CD8-positive, alpha-beta memory T cell (primary cell): ENCODE measurements at places on chromosomes 2 and 18. TPM values are rescaled to one million over a fixed set of nuclear protein-coding genes. Genes with fewer than 3 reads are reported as not detected.

Gene ASAP2
- total RNA-seq, result 0.15 TPM

GRCh38 chr2:20611844-20612356, 39.0 kb downstream of the HS1BP3 start:
- no peak for DNase-seq

Gene TCF7L1
- total RNA-seq, result not detected

DNA sequence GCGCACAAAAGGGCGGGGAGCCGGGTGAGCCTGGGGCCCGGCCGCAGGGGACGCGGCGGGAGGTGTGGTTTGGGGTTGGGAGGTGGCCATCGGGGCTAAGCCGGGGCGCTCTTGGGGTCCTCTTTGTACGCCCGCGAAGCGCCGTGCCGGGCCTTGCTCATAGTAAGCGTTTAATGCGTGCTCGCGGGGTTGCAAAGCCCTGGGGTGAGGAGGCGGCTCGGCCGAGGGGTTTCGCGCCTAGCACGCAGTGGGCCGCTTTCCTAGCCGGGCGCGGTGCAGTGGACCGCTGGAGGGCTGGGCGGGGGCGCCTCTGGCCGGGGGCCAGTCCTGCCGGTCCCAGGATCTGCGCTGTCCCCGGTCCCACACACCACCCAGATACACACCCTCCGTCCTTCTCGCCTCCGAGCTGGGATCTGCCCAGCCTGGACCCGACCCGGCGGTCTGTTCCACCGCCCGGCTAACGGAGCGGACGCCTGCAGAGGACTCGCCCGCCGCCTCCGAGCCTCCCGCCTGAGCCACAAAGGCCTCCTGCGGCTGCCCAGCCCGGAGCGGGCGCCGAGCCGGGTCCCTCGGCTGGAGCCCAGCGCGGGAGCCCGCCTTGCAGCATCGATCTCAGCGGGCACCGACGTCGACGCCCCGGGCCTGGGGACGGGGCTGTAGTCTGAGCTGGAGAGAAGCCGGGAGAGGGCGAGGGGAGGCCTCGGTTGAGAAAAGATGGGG, 564 bp downstream of the DPYSL5 start:
- DNase-seq, result no peak

DNA sequence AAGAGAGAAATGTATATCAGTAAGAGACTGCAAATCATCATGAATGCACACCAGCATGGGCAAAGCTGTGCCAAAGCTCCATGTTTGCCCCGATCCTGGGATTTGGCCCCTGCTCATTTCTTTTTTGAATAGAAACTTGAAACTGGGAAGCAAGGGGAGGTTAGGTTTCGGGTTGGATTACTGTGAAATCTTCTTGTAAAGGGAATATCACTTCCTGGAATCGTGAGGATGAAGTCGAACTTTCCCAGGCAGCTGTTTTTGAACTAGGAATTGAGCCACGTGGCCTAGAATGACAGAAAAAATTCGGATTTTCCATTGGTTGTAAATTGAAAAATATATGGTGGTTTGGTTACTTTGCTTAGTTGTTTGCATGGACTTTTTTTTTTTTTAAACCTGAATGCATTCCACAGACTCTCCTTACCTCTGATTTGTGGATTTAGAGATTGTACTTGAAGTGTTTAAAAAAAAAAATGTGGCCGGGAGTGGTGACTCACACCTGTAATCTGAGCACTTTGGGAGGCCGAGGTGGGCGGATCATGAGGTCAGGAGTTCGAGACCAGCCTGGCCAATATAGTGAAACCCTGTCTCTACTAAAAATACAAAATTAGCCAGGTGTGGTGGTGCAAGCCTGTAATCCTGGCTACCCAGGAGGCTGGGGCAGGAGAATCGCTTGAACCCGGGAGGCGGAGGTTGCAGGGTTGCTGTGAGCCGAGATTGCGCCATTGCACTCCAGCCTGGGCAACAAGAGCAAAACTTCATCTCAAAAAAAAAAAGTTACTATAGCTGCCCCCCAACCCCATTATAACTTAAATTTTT, 32.1 kb downstream of the GRHL1 start:
- no peak for DNase-seq

DNA sequence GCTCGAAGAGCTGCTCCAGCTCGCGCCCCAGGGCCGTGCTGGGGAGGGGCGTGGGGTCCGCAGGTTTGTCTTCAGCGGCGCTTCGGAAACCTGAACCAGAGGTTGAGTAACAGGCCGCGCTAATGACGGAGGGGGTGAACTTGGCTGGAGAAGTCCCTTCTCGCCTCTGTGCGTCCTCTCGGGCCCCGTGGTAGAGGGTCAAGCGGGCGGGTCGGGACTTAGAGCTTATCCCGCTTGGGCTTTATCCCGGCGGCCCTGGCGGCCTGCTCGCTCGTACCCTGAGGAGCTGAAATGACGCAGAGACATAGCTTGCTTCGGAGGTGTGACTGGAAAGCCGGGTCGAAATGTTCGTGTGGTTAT, 479 bp downstream of the RNMT start:
- DNase-seq, result peak; percentile 63

DNA sequence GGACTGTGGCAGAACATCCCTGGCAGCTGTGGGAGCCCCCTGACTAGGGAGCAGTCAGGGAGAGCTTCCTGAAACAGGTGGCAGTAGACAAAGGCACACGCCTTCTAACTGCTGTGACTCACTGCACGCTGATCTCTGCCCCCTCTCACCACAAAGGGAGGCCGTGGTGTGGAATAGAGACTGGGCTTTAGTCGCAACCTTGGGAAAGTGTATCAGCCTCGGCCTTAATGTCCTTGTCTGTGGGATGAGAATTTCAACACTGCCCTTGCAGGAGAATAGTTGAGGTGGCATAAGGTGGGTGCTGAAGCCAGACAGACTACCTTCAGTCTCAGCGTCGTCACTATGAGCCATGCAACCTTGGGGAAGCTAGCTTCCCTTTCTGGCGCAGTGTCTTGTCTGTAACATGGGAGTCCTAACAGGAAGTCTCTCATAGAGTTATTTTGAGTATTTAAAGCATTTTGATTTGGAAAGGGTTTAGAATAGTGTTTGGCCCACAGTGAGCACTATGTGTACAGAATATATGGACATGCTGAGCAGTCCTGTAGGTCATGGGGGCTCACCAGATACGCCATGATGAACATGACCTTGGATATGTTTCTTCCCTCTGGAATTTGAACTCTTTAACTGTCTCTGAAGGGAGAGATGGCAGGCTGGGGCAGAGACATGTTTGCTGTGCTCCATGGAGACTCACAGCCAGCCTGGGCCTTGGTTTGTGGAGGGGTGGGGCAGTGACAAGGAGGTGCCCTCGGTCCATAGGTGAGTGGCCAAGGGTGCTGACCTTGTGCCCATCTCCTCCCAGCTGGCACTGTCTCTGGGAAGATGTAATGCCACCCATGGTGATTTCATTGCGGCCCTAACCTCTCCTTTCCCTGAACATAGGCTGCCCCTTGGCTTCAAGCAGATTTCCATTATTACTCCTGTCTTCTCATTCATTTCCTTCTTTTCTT, 29.5 kb upstream of the SMAD7 start:
- DNase-seq, result no peak

Gene GCG
- not detected for total RNA-seq

Gene OR6B2
- total RNA-seq, result not detected

DNA sequence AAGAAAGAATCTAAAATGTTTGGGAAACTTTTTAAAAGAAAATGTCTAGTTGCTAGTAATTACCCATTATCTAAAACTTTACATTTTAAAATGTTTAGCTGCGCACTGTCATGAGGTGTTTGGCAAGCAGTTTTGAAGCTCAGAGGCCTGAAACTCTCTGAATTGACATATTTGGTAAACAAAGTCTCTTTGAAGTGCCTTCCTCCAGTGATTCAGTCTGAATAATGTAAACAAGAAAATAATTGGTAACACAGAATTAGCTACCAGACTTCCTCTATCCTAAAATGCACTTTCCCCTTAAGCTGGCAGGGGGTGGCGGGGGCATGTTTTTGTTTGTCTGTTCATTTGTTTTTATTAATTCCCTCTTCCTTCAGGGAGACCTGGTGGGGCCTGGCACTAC, 61.4 kb downstream of the WDR75 start:
- no peak for DNase-seq

DNA sequence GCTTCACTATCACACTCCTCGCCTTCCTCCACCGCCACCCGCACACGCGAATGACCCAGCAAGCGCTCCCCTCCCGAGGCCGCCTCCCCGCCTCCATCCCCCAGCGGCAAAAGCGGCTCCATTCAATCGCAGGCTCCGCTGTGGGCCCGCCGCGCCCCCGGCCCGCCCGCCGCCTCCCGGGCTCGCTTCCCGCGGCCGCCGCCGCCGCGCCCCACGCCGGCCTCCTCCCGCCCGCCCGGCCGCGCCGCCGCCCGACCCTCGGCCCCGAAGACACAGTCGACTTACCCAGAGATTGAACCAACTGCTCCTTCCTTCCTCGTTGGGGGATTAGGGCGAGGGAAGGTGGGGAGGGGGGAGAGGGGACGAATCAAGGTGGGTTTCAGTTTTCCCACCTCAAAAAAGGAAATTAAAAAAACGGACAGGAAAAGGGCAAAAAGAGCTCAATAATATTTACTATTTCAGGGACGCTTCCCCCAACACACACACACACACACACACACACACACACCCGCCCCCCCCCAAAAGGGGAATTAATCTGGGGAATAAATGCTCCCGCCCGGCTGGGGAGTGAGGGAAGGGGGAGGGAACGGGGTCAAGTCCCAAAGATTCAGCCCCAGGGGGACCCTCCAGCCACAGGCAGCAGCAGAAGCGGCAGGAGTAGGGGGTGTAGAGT, 743 bp downstream of the XPO1 start:
- peak; percentile 25 for DNase-seq

Gene NT5C1B
- not detected for total RNA-seq

- DNase-seq, result no peak
Measured at GRCh38 chr18:34358923-34359322, 134.2 kb upstream of the NOL4 start.

Gene CDCA7
- total RNA-seq, result 25.9 TPM

- DNase-seq, result no peak
Measured at GRCh38 chr2:162917626-162918025, 79.1 kb upstream of the KCNH7 start.

DNA sequence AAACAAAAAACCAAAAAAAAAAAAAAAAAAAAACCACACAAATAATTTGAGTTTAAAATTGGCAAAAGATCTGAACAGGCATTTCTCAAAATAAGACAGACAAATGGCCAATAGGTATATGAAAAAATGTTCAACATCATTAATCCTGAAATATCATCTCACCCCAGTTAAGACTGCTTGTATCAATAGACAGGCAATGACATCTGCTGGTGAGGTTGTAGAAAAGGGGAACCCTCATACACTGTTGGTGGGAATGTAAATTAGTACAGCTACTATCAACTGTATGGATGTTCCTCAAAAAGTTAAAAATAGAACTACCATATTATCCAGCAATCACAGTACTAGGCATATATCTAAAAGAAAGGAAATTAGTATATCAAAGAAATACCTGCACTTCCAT, 523.1 kb downstream of the XIRP2 start:
- DNase-seq, result no peak

Gene IL1F10
- not detected for total RNA-seq

- no peak for DNase-seq
Measured at GRCh38 chr2:214836568-214836967, 27.1 kb upstream of the BARD1 start.

DNA sequence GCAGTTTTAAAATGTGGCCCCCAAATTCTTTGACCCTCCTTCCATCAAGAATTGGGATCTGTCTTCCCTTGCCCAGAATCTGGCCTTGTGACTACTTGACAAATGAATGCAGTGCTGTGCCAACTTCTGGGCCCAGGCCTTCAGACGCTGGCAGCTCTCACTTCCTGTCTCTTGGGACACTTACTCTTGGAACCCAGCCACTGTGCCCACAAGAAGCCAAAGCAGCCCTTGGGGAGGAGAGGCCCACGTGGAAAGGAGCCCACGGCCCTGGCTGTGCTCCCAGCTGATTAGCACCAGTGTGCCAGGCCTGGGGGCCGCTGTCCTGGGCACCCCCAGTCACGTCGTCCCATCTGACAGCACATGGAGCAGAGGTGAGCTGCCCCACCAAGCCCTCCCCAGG, 56.6 kb downstream of the RPL37A start:
- DNase-seq, result no peak

DNA sequence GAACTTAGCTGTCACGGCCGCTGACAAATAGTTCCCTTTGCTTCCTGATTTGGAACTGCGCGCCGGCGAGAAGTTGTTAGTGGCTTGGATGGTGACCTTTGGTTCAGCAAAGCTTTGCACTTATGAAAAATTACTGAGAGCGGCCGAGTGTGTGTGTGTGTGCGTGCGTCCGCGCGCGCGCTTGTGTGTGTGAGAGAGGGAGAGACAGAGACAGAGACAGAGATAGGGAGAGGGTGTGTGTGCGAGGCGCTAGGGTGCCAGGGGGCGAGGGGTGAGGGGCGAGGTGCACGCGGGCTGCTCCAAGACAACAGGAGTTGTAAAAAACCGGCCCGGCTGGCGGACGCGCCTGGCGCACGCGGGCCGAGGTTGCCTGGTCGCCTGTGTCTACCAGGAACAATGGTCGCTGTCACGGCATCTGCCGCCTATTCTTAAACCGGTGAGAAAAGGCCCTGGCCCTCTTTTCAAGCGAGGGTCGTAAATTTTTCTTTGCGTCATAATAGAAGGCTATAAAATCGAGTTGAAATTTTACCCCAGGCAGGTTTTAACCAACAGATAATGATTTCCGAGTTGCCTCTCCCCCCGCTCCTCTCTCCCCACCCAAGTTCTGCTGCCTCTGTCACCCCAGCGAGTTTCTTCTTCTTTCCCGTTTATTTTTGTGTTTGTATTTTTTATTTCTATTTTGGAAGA, 535 bp downstream of the HOXD3 start:
- DNase-seq, result no peak

Gene TTR
- total RNA-seq, result not detected

Gene CYTIP
- total RNA-seq, result 195 TPM

DNA sequence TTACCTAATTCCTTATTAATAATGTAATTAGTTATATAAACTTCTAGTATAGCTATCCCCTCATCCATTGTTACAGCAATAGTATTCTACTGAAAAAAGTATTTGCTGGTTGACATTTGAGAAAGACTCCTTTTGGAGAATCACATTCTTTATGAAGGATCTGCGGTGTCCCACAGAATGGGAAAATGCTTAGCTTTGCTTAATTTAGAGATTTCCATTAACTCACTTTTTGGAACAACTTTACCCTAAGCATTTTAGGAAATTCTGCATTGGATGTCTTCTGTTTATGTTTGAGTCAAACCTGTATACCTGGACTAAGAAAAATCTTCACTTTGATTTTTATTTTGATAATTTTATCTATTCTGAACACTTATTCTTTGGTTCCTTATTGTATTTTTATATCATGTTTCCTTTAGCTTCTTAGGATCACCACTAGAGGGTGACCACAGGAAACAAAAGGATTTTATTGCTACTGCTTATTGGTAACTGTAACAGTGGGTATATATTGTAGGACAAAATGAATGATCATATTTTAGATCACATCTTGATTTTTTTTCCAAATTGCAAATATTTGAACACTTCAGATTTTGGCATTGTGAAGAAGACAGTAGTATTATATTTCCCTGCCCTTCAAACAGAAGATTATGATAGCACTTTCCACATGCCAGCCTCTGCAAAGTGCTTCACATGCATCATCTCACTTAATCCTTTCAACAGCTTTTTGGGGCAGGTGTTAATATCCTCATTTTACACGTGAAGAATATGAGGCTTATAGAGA, 79.6 kb downstream of the MIB1 start:
- DNase-seq, result no peak

Gene FOXI3
- total RNA-seq, result not detected

Gene RTP5
- 0.11 TPM for total RNA-seq

Gene CD302
- 0.75 TPM for total RNA-seq

- DNase-seq, result peak; percentile 37
Measured at GRCh38 chr2:100580367-100581276, 17.8 kb downstream of the PDCL3 start.

Gene ROCK2
- total RNA-seq, result 22.9 TPM

Gene PLCD4
- 0.16 TPM for total RNA-seq

GRCh38 chr18:2776601-2777000, 70.2 kb upstream of the EMILIN2 start:
- DNase-seq, result no peak

Gene TUBB8B
- not detected for total RNA-seq

Gene SERTAD2
- total RNA-seq, result 21.4 TPM
